NCI-H2081 (cell line): ENCODE measurements at places on chromosomes 6 and 20.
A peak's percentile ranks its signal among the peaks of the same experiment; 100 is the strongest.

DNA sequence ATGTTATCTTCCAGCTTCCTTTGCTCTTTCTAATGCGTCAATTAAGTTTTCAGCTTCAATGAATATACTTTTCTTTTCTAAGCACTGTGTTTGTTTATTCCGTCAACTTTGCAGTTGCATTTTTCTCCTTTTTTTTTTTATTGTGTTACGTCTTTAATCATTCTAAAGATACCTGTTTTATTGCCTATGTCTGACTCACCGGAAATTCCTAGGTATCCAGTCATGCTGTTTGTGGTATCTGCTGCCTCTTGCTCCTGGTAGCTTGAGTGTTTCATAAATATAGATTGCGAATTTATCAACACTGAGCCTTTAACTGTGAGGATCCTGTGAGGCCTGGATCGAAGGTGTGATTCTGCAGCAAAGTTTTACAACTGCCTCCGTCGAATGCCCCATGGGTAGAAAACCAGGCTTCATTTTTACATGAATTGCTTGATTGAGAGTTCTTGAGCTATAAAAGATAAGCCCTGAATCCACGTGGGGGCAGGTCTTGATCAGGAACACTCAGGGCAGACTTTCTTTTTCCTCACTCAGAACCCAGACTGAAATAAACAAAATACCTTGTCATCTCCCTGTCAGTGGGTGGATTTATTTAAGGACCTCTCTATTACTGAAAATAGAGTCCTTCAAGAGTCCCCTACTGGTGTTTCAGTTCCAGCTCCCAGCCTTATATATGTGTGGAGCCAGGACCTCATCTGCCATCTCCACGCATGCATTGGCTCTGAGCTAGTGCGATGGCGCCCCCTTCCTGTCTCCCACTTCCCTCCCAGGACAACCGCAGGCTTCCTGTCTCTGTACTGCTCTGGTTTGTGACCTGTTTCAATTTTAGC is 60.1 kb upstream of the LRRC1 start:
- peak; percentile 3 for DNase-seq

- DNase-seq, result no peak
Observed at GRCh38 chr6:95693108-95693507, 115.8 kb downstream of the MANEA start.

GRCh38 chr20:44206132-44206531 is 4.4 kb downstream of the OSER1 start:
- DNase-seq, result no peak

- DNase-seq, result no peak
Observed at GRCh38 chr6:2881423-2881822, 21.7 kb downstream of the SERPINB9 start.

- no peak for DNase-seq
Observed at GRCh38 chr20:34683667-34684066, 6.8 kb upstream of the PIGU start.

DNA sequence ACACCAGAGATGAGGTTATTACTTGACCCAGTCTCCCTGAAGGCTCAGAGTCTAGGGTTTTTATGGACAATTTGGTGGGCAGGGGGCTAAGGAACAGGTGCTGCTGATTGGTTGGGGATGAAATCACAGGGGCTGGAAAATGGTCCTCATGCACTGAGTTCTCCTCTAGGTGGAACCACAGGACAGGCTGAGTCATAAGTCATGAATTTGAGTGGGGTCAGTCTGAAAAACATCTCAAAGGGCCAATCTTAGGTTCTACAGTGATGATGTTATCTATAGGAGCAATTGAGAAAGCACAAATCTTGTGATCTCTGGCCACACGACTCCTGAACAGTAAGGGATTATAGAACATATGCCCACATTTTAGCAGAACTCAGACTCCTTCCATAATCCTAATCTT is 5.9 kb upstream of the MRS2 start:
- no peak for DNase-seq

DNA sequence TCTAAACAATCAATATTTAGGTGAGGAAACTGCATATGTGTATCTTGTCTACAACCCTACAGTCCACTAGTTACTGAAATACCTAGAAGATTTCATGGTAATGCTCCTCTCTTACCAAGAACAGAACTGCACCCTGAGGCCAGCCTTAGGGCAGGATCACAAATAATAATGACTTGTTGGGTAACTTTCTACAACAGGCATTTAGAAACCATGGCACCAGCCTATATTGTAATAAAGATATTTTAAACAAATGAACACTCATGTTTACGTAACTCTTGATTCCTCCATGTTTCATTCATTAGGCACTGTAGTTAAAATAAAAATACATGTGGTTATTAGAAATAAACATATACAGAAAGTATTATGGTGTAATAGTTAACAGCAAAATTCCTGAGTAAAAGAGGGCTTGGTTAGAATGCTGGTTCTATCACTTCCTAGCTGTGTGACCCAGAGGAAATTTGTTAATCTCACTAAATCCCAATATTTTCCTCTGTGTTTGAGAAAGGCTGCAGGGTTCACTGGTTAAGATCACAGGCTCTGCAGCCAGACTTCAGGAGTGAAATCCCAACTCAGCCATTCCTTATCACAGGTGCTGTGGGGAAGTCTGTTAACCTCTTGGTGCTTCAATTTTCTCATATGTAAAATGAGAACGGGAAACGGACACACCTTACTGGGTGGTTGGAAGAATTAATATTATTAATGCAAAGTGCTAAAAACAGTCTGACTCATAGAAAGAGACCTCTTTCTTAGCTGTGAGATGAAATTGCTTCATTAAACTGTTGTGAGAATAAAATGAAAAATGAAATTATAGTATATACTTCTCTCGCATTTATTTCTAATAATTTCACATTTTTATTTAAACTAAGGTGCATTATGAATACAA is 8.5 kb downstream of the HMGN3 start:
- DNase-seq, result no peak

- no peak for DNase-seq
Observed at GRCh38 chr20:57280221-57280620, 13.8 kb upstream of the BMP7 start.

DNA sequence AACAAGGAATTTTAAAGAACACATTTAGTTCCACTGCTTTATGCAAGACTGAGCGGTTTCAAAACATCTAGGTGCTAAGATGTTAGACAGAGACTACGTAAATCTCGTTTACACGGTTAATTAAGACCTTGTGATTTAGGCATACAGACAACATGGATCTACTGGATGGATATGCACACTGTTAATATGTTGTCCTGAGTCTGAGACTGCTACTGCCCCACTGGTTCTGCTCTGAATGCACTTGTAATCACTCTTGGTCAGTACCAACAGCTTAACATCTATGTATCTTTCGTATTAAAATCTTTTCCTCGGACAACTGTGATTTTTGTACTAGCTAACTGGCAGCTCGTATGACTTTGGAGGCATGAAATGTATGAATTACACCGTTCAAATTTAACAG is 3.1 kb downstream of the MAN1A1 start:
- no peak for DNase-seq

- no peak for DNase-seq
Observed at GRCh38 chr6:159008656-159009288, 8.8 kb upstream of the RSPH3 start.

GRCh38 chr6:73606428-73606827 is 47.4 kb downstream of the SLC17A5 start:
- DNase-seq, result no peak

GRCh38 chr20:24773751-24774201 is 175.3 kb upstream of the CST7 start:
- no peak for DNase-seq

GRCh38 chr20:4567170-4567569 is 154.5 kb upstream of the PRND start:
- no peak for DNase-seq

GRCh38 chr6:9789201-9789600 is 625.7 kb downstream of the TFAP2A start:
- DNase-seq, result no peak

DNA sequence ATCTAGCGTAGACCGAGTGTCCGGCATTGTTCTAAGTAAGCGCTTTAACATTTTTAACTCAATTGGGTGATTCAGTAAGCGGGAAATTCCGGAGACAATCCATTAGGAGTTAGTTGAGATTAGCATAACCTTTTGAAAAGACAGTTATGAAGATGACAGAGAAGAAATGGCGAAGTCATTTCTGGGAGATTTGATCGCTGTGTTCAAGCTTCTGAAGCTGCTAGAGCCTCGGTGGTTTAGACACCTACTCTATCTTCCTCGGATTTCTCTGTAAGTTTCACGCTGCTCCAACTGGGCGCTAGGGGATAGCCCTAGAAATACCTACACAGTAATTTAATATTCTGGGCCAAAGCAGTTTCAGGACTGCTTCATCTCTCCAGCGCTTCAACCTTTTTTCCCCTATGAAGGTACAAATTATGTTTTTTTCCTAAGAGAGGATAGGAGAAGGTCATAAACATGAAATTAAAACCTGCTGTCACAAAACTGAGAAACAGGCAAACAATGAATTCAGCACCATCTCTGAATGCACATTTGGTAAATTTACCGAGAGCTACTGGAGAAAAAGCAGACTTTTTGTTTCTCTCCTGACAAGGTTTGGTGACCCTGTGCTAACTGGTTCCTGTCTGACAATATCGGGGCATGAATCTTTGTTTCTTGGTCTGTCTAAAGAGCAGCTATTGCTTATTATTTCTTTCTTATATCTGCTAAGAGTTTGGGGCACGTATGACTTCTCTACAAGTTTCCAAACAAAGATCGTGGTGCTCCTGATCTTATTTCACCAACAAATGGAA is 22.4 kb downstream of the ZNF311 start:
- no peak for DNase-seq

DNA sequence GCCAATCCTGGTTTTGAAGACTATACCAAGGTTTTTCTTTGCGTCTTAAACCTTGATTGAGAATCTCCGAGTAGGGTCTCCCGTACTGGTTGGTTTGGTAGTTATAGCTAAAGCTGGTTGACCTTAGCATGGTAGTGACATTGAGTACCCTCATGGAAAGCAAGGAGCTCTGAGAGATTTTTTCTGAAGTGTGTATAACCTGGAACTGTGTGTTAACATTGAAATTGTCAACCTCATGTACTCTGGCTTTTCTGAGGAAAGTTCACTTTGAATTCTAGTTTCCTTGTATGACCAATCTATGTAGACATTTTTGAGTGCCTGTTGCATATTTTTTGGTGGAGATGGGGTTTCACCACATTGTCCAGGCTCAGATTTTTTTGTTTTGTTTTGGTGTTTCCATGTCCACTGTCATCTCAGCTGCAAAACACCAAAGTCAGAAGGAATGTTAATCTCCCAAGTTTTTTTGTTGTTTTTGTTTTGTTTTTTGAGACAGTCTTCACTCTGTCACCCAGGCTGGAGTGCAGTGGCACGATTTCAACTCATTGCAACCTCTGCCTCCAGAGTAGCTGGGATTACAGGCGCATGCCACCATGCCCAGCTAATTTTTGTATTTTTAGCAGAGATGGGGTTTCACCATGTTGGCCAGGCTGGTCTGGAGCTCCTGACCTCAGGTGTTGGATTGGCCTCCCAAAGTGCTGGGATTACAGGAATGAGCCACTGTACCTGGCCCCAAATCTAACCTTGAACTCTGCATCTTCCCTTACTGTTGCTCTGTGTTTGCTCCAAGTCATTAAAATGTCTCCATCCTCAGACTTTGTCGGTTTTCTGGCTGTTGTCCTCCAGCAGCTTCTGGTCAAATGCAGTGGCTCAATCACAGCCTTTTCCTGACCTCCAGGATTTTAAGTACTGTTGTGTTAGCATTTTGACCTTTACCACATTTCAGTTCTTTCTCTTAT is 4.3 kb downstream of the RPS12 start:
- DNase-seq, result no peak
